T-cell (primary cell): ENCODE measurements at places on chromosomes 12 and 14.
A peak's percentile ranks its signal among the peaks of the same experiment; 100 is the strongest.

DNA sequence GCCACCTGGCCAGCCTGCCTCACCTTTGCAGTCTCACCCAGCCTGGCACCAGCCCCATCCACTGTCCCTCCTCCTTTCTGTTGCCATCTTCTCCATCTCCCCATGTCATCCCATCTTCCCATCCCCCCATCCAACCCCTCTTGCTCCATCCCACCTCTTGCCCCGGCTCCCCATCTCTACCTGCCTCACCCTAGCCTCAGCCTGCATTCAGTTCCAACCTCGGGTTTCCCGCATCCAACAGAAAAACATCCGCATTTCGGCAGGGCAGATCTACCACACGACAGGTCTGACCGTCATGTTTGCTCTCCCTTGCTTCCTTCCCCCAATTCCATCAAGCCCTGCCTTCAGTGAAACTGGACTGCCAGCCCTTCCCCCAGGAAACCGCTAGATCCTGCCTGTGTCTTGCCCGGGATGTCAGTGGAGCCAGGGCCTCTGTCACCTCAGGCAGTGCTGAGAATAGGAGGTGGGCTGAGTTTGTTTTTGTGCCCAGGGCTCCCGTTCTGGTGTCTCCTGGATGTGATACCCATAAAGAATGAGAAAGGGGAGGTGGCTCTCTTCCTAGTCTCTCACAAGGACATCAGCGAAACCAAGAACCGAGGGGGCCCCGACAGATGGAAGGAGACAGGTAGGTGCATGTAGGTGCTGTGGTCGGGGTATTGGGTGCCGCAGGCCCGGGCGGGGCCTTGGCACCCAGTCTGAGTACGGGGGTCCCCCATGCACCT is 2.5 kb downstream of the KCNH3 start:
- DNase-seq: no peak

GRCh38 chr14:100893760-100894159 is 9.8 kb downstream of the RTL1 start:
- DNase-seq: no peak

DNA sequence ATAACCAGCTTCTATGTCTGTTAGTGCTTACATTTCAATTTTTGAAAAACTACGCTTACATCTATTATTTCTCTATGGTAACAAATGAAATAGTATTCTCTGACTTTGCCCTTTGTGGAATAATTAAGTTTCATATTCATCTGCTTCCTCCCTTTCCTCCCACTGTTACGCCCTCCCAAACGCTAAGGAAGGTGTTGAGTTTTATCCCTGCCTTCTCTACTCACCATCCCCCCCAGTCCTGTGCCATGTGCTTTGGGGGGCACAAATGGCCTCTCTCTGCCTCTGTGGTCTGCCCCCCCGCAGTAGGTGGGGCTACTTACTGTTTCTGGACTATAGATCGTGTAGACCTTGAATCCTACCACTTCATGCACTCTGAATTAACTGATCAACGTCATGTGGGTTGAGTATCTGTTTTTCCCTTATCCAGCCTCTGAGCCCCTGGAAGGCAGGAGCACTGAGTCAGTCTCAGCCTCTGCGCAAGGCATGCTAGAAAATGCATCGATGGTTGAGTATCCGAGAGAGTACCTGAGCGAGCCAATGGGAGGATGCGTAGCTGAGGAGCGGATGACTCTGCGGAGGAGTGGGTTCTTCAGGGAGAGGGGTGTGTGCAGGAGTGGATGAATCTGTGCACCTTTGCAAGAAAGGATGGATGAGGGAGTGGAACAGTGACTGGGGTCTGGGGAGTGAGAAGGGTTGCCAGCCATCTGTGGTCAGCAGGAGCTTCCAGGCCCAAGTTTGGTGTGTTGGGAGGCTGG is 114.5 kb upstream of the RTL1 start:
- no peak for DNase-seq

DNA sequence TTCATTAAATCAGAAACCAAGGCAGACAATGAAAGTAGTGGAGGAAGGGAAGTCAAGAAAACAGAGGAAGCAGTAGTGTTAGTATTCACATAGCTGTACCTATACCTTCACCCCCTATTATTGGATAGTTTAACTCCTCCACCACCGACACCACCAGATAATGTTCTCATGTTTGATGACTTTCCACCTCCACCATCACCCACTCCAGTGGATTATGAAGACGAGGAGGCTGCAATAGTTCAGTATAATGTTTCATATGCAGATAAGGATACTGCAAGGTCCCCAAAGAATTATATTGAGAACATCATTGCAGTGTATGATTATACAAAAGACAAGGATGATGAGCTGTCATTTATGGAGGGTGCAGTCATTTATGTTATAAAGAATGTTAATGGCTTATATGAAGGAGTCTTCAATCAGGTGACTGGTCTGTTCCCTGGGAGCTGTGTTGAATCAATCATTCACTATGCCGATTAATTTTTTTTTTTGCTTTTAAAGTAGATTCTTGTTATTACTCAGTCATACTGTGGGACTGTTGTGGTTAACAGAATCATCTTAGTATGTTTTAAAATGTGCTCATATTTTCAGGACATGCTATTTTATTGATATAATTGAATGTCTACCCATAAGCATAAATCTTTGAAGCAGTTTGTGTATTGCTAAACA is 32.2 kb upstream of the KTN1 start:
- DNase-seq: no peak

- DNase-seq: no peak
Measured at GRCh38 chr12:98401427-98401826, 114.0 kb upstream of the TMPO start.

GRCh38 chr12:117661471-117661870 is 300.0 kb upstream of the NOS1 start:
- DNase-seq: no peak

DNA sequence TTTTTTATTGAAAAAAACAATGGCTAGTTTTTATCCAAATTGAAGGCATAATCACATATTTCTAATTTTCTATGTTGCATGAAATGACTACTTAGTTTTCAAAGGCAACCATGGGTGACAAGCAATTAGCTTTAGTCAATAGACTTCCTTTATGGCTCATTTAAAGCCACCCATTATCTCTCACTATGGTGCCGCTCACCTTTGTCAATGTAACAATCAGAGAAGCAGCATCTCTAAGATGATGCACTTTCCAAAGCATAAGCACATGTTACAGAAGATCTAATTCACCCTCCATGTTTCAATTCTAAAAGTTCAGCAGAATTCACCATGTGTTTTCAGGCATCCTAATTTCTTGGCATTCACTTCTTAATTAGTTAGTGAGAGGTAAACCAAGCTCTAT is 166.6 kb upstream of the RPL10L start:
- DNase-seq: no peak

DNA sequence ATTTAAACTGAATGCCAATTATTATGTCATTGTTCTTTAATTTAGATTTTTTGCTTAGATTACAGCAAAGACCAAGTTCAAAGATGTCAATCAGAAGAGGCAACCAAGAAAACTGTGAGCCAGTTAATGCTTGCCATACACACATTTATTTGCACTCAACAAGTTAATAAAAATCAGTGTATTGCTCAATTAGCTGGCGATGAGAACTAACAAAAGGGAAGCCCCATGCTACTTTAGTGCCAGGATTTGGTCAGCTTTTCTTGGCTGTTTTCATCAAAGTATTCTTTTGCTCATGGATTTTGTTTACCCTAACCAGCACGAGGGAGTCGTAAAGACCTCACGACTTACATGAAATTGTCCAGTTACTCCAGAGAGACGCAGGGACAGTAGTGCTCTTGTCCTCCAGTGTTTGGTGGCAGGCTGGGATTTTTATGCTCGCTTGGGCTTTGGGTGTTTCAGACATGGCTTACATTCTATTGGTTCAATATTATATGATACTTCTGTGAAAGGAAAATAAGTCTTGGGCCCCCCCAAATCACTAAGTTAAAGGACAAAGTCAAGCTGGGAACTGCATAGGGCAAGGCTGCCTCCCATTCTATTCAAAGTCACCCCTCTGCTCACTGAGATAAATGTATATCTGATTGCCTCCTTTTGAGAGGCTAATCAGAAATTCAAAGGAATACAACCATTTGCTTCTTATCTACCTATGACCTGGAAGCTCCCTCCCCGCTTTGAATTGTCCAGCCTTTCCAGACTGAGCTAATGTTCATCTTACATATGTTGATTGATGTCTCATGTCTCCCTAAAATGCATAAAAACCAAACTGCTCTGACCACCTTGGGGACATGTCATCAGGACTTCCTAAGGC is 7.4 kb upstream of the B4GALNT1 start:
- no peak for DNase-seq

- DNase-seq: no peak
Measured at GRCh38 chr12:62701492-62701891, 233.5 kb downstream of the PPM1H start.

DNA sequence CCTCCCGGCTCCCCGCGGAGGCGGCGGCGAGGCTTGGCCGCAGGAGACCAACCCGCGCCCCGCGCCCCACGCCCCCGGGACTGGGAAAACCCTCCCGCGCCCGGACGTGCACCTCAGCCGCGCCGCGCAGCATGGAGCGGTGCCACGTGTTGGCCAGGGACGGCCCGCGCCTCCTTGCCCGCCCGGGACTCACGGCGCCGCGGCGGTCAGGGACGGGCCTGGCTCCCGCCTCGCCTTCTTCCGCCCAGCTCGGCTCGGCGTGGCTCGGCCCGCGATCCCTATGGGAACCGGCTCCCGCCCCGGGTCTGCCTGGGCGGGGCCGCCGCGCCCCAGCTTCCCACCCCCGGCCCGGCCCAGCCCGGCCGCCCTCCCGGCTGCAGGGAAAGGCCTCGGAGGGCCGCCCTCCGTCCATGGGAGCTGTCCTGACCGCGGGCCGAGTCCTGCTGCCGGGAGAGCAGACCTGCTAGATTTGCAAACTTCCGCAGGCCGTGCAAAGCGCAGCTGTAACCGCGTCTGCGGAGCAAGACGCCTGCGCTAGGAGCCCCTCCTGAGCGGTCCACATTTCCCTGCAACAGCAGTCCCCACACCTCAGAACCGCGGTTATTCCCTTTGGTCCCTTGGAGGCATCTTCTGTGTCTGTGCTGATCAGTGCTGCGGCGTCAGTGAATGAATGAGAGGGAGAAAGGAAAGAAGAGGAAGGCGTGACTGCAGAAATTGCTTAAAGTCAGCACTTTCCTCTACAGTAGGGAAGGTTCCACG is at the start of gene CDKL1:
TSS of gene CDKL1 (minus strand) at position 251 of the 759 bp plus-strand sequence. CDS start 1,013 bp downstream, outside the sequence.
- DNase-seq: peak; percentile 9

DNA sequence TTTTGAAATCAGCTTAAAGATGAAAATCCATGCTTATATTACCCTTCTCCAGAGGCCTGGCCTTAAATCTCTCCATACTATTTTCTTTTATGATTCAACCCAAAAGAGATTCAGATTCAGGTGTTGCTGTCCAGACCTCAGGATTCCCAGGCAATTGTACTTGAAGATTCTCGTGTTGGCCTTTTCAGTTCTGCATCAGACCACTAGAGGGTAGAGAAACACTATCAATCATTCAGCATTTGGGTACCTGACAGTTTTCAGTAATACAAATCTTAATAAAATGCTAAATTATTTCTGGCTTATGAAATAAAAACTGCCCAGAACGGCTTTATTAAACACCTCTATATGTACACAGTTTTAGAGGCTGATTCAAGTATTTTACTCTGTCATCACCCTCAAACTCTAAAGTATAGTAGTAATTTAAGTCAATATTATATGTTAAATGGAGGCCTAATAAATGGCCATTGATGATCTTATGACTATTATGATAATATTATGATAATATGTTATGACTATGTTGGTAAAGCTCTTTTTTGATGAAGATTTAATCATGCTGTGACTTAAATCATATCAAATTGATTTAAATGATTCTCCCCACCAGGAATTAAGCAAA is 301.1 kb downstream of the DUSP6 start:
- no peak for DNase-seq

- DNase-seq: no peak
Measured at GRCh38 chr14:82999802-83000201, 1466.1 kb upstream of the SEL1L start.

GRCh38 chr14:100670017-100670752 is 56.5 kb upstream of the DLK1 start:
- DNase-seq: no peak

DNA sequence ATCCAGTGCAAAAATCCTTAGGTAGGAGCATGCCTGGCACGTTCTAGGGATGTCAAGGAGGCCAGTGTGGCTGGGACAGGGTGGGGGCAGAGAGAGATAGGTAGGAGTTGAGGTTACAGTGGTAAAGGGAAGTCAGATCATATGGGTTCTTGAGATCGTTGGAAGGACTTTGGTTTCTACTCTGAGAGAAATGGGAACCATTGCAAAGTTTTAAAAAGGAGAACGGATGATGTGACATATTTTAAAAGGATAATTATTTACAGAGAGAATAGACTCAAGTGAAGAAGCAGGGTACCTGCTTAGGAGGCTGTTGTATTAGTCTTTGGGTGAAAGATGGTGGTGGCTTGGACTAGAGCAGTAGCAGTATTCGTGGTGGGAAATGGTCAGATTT is 47.6 kb upstream of the ATP2B1 start:
- DNase-seq: no peak

DNA sequence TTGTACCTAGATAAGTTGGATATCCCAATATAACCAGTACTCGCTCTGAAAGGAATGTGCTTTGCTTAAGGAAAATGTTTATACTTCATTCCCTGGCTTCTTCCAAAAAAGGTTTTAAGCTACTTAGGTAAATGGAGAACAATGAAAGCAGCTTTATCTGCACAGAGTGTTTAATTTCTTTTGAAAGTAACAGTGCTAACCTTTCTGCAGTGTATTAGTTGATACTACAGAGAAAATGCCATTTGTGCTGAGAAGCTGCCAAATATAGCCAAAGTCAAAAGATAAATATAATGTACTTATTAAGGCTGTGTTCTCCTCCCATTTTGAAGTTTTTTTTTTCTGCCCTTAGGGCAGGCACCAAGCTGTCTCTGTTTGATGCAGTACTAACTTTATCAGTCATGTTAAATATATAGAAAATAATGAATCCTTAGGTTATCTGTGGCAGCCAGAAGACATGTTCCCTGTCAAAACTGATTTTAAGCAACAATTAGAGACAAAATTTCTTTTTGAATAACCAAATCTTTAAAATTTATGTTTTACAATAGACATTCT is 145.4 kb upstream of the KITLG start:
- no peak for DNase-seq

- DNase-seq: no peak
Measured at GRCh38 chr12:122116707-122117535, 38.4 kb downstream of the MLXIP start.

GRCh38 chr14:81170829-81171195 is 49.9 kb downstream of the GTF2A1 start:
- DNase-seq: no peak

DNA sequence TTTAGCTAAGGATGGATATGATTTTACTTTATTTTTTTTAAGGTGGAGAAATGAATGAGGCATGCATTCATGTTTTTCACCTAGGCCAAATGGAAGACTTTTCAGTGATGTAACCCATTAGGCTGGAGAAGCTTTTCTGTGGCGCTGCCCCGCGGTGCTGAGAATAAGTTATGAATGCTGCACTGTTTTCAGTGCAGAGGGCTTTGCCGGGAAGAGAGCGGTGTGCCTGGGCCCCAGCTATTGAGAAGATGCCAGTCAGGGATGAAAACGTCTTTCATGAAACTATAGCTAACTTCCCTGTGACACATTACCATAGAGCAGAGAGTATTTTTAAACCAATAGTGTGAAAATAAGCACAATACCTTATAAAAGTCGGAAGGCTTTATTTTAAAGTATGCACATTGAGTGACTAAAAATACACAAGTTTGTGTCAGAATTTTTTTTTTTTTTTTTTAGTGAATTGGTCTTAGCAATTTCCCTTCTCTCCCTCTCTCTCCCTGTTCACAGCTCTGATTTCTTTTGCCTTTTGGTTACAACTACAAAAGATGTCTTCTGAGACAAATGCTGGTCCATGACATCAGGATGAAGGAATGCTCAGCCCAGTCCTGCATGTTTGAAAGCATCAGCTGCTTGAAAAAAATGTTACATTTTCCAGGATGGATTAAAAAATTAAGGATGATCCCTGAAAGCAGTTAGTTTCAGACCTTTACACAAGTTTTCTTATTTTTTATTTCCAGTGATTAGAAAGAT is 48.3 kb downstream of the NPAS3 start:
- DNase-seq: no peak
